NCI-H187 treated with DMSO at 0.1 percent for 48 hours (cell line): ENCODE measurements at places on chromosomes 7 and 10.
A peak's percentile ranks its signal among the peaks of the same experiment; 100 is the strongest.

DNA sequence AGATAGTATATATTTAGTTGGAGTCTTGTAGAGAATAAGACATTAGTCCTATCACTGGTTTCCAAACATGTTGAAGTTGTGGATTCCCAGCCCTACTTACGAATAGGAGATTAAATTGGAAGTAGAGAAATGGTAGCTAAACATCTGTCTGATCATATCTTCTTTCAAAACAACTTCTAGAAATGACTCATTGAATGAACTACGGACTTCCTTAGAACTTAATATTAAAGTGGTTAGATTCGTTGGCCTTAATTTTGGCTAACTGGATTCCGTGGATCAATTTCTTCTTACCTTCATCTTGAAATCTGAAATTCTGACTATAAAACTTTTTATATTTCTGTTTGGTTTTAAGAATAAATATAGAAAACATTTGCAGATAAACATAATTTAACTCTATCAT lies 3.4 kb downstream of the PHF14 start:
- DNase-seq: no peak

GRCh38 chr7:19623676-19624075 lies 85.2 kb downstream of the POLR1F start:
- no peak for DNase-seq

GRCh38 chr10:28975891-28976531 lies 298.7 kb downstream of the BAMBI start:
- DNase-seq: peak; percentile 97

DNA sequence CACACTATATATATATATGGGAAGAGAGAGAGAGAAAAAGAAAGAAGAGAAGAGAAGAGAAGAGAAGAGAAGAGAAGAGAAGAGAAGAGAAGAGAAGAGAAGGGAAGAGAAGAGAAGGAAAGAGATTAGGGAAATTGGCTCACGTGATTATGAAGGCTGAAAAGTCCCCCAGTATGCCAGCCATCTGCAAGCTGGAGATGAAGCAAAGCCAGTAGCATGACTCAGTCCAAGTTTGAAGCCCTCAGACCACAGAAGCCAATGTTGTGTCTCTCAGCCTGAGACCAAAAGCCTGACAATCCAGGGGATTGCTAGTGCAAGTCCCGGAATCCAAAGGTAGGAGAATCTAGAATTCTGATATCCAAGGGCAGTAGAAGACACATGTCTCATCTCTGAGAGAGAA lies 206.3 kb upstream of the PRSS1 start:
- no peak for DNase-seq

- DNase-seq: no peak
Observed at GRCh38 chr7:135317676-135318325, 84.2 kb downstream of the STRA8 start.
